ENCODE measurements at places on chromosomes 7 and 10. TPM values are rescaled to one million over a fixed set of nuclear protein-coding genes. Genes with fewer than 3 reads are reported as not detected.

STEAP1B gene
- total RNA-seq, result 0.15 TPM

LEP gene
- total RNA-seq, result 1.7 TPM

PNLIPRP2 gene
- not detected for total RNA-seq

TMEM213 gene
- total RNA-seq, result not detected

OR2A12 gene
- not detected for total RNA-seq

RPEL1 gene
- not detected for total RNA-seq

INHBA gene
- total RNA-seq, result 9.8 TPM

SH2D4B gene
- total RNA-seq, result not detected

MAD1L1 gene
- 22.4 TPM for total RNA-seq

DPP6 gene
- not detected for total RNA-seq

NHLRC2 gene
- total RNA-seq, result 77.4 TPM

OR2A1 gene
- 0.20 TPM for total RNA-seq

OR13A1 gene
- total RNA-seq, result not detected

VAX1 gene
- not detected for total RNA-seq

WNT8B gene
- not detected for total RNA-seq

ATOH7 gene
- not detected for total RNA-seq

CISD1 gene
- 135 TPM for total RNA-seq

EN2 gene
- total RNA-seq, result not detected

CTAGE8 gene
- 0.13 TPM for total RNA-seq

DOCK1 gene
- total RNA-seq, result 26.7 TPM

OR6V1 gene
- not detected for total RNA-seq

AUTS2 gene
- total RNA-seq, result 5.0 TPM

CDK6 gene
- 14.4 TPM for total RNA-seq

ARHGAP12 gene
- 22.7 TPM for total RNA-seq

WASHC2C gene
- total RNA-seq, result 24.1 TPM

TMEM26 gene
- 0.83 TPM for total RNA-seq

COBL gene
- 92.1 TPM for total RNA-seq

MET gene
- total RNA-seq, result 23.3 TPM

BLNK gene
- 0.37 TPM for total RNA-seq
